ENCODE measurements at places on chromosomes 6 and 20.

- DNase-seq, result no peak
Measured at GRCh38 chr20:3910853-3911252, 21.7 kb downstream of the PANK2 start.

- DNase-seq, result no peak
Measured at GRCh38 chr6:135465903-135466302, 31.6 kb downstream of the AHI1 start.

- no peak for DNase-seq
Measured at GRCh38 chr6:44737829-44738528, 350.5 kb downstream of the CDC5L start.

GRCh38 chr6:36244641-36245280 lies 25.1 kb upstream of the PNPLA1 start:
- no peak for DNase-seq
